Activated T-cell treated with anti-CD3 and anti-CD28 coated beads, Interleukin-2, amount 50 U/mL, for 72 hours (primary cell): ENCODE measurements at places on chromosomes 1 and 21. TPM values are rescaled to one million over a fixed set of nuclear protein-coding genes. Genes with fewer than 3 reads are reported as not detected.

The TFF2 gene
- not detected for total RNA-seq

The MRAP gene
- total RNA-seq, result not detected

The F5 gene
- 37.4 TPM for total RNA-seq

The CNR2 gene
- total RNA-seq, result 0.72 TPM

The PCP4 gene
- total RNA-seq, result not detected

The C1orf116 gene
- 0.21 TPM for total RNA-seq

The LEPROT gene
- total RNA-seq, result 15.5 TPM

The TCHH gene
- total RNA-seq, result 0.05 TPM

The CD244 gene
- 1.4 TPM for total RNA-seq

The KCNT2 gene
- not detected for total RNA-seq

The IGFN1 gene
- total RNA-seq, result 0.02 TPM

The GSTM4 gene
- 31.1 TPM for total RNA-seq

The NBPF8 gene
- 22.5 TPM for total RNA-seq
